ENCODE measurements at places on chromosomes 3 and 15. TPM values are rescaled to one million over a fixed set of nuclear protein-coding genes. Genes with fewer than 3 reads are reported as not detected.

C3orf80 gene
- total RNA-seq, result not detected

LRRN1 gene
- 1.2 TPM for total RNA-seq

HIGD2B gene
- total RNA-seq, result not detected

TFG gene
- 119 TPM for total RNA-seq

CD96 gene
- not detected for total RNA-seq

- H3K4me1 ChIP-seq, result peaks cover 32% of the 10 kb centered on the region
- H3K27ac ChIP-seq, result no peak overlapping the region
- H3K36me3 ChIP-seq, result peaks cover 11% of the 10 kb centered on the region
- no peak overlapping the region for H3K4me3 ChIP-seq
- H3K27me3 ChIP-seq, result no peaks in the 10 kb centered on the region
These were observed 1.8 kb downstream of the ICE2 start for GRCh38 chr15:60477164-60477563.

DNA sequence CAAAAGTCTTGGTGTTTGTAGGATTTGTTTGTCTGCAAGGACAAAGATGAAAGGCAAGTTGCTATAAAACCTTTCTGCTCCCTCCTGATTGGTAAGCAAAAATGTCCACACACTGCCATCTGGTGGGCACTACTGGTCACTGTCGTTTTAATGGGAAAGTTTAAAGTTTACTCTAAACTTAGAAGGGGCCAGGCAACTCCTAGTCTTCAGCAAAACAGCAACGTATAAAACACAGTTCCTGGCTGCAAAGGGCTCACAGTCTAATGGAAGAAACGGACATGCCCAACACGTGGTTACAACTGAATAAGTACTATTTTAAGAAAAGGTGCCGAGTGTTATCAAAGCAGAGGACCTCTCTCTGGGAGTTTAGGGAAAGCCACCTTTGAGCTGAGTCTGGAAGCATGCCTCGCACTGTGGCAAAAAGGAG, 23.7 kb upstream of the TPRG1 start:
- no peaks in the 10 kb centered on the region for H3K27me3 ChIP-seq
- H3K36me3 ChIP-seq, result no peaks in the 10 kb centered on the region
- DNase-seq, result peak; percentile 86
- H3K4me3 ChIP-seq, result no peak overlapping the region
- H3K27ac ChIP-seq, result peak overlapping the region; percentile 20

DNA sequence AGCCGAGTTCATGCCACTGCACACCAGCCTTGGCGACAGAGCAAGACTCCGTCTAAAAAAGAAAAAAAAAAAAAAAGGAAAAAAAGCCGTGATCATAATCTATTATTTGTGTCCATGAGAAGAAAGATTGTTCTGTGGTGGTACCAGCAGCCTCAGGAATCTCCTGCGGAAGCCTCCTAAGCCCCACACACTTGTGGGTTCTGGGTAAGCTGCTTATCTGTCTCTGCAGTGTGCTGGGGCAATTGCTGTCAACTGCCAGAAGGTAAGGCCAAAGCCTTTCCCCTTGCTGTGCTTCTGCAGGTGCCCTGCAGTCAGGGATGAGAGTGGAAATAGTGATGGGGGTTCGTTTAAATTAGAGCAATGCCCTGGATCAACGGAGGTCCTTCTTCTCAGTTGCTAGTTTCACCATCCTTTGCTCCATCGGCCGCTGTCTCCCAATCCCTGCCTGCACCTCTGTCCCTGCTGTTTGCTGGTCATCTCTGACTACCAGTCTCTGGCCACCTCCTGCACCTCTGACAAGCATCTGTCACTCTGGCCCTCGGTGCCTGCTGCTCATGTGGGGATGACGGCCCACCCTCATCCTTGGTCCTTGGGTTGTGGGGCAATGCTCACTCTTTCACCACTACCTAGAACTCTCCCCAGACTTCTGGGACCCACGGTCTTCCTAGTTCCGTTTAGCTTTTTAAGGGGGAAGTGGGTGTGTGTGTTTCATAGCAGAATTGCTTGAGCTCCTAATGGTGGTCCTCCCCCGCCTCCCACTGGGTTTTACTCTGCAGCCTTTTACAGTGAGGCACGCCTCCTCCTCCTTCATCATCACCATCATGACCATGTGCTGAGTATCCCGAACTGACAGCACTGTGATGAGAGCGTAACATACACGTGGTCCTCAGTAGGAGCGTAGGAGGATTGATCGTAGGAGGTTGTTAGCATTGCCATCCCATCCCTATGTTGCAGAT, 25.5 kb downstream of the CHRD start:
- no peak overlapping the region for H3K4me3 ChIP-seq
- H3K4me1 ChIP-seq, result no peaks in the 10 kb centered on the region
- peaks cover 35% of the 10 kb centered on the region for H3K27me3 ChIP-seq
- DNase-seq, result no peak

DNA sequence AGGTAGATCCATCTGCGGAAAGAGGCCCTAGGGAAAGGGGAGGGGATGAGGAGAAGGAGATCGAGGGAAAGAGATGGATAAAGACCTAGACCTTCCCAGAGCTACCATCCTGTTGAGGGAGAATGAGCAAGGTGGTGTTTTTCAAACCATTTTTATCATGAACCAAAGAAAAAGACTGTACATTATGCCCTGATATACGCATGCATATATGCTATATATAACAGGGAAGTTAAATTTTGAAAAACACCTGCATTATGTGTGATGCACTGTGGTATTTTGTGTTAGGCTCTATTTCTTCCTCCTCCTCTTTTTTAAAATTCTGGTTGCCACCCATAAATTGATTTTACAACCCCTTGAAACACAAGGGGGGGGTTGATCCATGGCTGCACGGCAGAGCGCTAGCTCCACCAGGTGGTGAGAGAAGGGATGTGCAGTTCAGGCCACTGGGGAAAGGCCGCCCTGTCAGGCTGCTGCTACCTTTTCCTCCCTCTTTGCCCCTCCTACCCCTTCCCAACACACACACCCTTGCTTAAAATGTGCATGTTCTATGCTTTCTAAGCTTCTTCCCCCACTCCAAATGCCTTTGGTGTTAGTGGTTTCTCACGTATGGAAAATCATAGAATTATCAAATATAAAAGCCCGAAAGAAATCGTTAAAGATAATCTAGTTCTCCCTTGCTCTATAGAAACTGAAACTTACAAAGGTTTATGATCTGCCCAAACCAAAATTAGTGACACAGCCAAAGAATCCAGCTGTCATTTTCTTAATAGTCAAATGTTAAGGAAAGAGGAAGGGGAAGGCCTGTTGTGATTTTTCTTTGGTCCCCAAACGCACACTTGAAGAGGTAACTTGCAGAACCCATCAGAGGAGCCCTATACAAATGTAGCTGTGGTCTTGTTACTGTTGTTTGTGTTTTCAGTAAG, 262.0 kb upstream of the UMPS start:
- no peaks in the 10 kb centered on the region for H3K4me1 ChIP-seq
- H3K27me3 ChIP-seq, result peaks cover 10% of the 10 kb centered on the region
- no peak overlapping the region for H3K4me3 ChIP-seq
- no peak overlapping the region for H3K27ac ChIP-seq

DNA sequence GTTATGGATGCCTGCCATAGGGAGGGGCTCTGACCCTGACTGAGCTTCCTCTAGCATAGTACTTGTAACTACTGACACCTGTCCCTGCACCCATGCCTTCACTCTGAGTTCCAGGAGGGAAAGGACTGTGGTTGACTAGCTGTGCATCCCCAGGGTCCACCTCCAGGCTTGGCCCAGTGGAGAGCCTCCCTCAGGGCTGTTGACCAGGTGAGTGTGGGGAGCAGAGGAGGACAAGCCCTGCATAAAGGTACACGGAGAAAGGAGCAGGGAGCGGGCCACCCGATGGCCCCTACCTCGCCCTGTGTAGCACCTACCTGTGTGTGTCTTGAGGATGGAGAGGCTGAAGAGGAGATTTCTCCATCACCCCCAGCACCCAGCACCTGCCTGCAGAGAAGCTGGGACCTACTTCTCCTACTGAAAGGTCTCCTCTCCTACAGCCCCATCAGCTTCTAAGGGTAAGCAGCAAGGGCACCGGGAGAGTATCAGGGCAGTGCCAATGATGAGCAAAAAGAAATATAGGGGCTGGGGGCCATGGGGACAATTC, 6.7 kb upstream of the LTF start:
- H3K27ac ChIP-seq, result no peak overlapping the region
- H3K4me3 ChIP-seq, result no peak overlapping the region
- H3K36me3 ChIP-seq, result peaks cover 3% of the 10 kb centered on the region
- DNase-seq, result peak; percentile 60

DNA sequence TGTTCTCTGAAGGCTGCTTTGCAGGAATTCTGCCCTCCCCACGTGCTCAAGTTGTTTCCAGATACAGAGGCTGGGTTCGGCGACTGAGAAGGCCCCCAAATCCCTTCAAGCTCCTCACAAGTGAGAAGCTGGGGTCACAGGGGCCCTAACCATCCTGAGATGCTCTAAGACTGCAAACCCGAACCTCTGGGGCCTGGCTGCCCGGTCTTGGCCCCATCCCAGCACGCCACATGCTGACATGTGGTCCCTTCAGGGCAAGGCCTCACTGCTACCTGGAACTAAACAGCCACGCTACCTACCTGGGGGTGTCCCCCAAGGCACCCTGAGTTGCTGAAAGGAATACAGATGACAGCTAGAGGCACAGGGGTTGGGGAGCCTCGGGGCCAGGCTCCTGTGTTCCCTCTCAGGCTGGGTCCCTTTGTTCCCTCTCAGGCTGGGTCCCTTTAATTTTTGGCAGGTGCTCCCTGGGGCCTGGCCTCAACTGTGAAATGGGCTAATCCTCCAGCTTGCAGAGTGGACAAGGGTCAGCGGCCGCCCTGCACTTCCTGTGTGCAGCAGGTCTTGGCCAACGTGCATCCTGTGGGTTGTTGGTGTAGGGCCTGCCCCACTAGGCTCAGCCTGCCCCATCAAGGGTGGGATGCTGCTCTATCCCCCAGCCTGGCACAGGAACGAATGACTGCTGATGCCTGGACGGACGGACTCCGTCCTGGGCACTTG, 32.5 kb downstream of the KLHL25 start:
- no peaks in the 10 kb centered on the region for H3K27me3 ChIP-seq
- peaks cover 4% of the 10 kb centered on the region for H3K36me3 ChIP-seq
- DNase-seq, result no peak
- peaks cover 17% of the 10 kb centered on the region for H3K4me1 ChIP-seq
- no peak overlapping the region for H3K4me3 ChIP-seq

GRCh38 chr3:44762170-44762677, 630 bp downstream of the KIF15 start:
- peak overlapping the region; percentile 78 for H3K27ac ChIP-seq
- H3K36me3 ChIP-seq, result peaks cover 25% of the 10 kb centered on the region
- no peak for DNase-seq
- H3K27me3 ChIP-seq, result no peaks in the 10 kb centered on the region

DNA sequence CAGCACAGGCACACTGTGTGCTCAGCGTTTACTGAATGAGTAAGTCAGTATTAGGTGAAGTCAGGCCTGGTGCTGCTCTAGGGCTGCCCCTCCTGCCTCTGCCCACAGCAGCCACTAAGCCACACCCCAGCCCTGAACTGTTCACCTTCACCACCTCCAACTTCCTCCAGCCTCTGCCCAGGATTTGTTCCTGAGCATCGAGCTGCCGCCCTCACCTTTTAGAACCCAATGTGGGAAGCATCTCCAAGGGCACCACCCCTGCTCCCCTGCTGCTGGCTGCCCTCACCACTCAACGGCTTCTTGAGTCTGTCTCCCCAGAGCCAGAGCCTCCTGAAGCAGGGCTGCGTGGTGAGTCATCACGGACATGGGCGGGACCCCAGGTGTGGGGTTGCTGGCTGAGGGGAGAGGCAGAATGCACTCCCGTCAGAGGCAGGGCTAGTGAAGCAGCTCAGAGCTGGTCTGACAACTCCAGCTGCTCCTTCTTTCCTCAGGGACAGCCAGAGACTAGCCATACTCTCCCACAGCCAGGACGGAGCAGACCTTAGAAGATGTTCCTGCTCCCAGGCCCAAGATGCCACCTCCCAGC, 5.8 kb downstream of the HYAL2 start:
- H3K27me3 ChIP-seq, result no peaks in the 10 kb centered on the region
- no peak overlapping the region for H3K4me3 ChIP-seq
- DNase-seq, result no peak
- H3K4me1 ChIP-seq, result peaks cover 23% of the 10 kb centered on the region
- H3K36me3 ChIP-seq, result peaks cover 7% of the 10 kb centered on the region

DNA sequence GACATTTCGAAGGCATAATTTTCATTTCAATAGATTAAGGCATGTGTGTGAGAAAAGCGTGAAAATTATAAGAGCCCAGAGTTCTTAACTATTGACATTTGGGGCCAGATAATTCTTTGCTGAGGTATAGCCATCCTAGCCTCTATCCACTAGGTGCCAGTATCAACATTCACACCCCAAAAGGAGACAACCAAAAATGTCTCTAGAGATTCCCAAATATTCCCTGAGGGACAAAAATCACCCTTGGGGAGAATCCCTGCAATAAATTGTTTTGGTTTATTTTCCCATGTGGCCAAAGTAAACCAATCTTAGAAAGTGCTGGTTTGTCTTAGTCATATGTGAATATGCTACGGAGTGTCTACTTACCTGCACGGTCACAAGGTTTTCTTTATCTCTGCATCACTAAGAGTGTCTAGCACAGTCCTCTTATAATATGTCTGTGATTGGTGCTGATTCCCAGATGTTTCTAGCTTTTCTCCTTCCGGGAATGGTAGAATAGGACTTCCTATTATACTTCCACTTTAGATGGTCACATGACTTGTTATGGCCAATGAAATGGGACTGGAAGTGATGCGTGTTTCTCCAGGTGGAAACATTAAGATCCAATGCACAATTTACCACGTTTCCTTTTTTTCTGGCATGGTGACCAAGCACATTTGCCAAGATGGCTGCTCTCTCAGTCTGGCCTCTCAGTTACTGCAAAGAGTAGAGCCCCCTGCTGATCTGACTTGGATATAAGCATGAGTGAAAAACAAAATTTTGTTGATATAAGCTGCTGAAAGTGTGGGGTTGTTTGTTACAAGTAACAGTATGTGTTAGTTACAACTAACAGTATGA, 8.0 kb upstream of the KBTBD8 start:
- no peak overlapping the region for H3K27ac ChIP-seq
- peaks cover 34% of the 10 kb centered on the region for H3K27me3 ChIP-seq
- H3K4me3 ChIP-seq, result no peak overlapping the region
- no peaks in the 10 kb centered on the region for H3K36me3 ChIP-seq
- no peak for DNase-seq

DNA sequence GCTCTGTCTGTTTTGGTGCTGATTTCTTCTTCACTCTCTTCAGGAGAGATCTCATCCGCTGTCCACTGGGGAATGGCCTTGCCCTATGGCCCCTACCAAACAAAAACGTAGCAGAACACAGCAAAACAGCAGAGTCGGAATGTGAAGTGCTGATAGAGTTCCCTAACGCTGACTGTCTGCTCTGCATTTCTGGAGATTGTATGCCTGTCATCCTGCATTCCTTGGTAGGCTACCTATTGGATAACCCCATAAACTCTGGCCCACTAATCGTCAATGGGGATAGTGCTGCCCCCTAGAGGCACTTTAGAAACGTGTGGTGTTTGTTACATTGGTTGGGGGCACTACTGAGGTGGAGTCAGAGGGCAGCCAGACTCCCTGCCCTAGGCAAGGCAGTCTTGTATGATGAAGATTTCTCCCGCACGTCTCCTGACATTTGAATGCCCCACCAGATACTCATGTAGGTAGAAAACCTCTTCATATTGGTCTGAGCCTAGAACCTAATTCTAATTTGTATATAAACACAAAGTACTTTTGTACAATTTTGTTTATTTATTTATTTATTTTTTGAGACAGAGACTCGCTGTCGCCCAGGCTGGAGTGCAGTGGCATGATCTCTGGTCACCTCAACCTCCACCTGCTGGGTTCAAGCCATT, 15.6 kb upstream of the MAGEF1 start:
- H3K27ac ChIP-seq, result no peak overlapping the region
- H3K27me3 ChIP-seq, result peaks cover 11% of the 10 kb centered on the region
- H3K4me1 ChIP-seq, result peaks cover 8% of the 10 kb centered on the region
- peak; percentile 75 for DNase-seq

Data from osteocyte (in vitro differentiated cells).